ENCODE measurements at places on chromosomes 2 and 18. TPM values are rescaled to one million over a fixed set of nuclear protein-coding genes. Genes with fewer than 3 reads are reported as not detected.

The SLC19A3 gene
- not detected for polyA plus RNA-seq

The GAREM2 gene
- polyA plus RNA-seq, result 2.8 TPM

The CYRIA gene
- 3.7 TPM for polyA plus RNA-seq

The LONRF2 gene
- polyA plus RNA-seq, result 0.83 TPM

The TTN gene
- 0.07 TPM for polyA plus RNA-seq

The TMEM163 gene
- polyA plus RNA-seq, result not detected

The IL1R1 gene
- polyA plus RNA-seq, result 102 TPM

The GCG gene
- 0.27 TPM for polyA plus RNA-seq

DNA sequence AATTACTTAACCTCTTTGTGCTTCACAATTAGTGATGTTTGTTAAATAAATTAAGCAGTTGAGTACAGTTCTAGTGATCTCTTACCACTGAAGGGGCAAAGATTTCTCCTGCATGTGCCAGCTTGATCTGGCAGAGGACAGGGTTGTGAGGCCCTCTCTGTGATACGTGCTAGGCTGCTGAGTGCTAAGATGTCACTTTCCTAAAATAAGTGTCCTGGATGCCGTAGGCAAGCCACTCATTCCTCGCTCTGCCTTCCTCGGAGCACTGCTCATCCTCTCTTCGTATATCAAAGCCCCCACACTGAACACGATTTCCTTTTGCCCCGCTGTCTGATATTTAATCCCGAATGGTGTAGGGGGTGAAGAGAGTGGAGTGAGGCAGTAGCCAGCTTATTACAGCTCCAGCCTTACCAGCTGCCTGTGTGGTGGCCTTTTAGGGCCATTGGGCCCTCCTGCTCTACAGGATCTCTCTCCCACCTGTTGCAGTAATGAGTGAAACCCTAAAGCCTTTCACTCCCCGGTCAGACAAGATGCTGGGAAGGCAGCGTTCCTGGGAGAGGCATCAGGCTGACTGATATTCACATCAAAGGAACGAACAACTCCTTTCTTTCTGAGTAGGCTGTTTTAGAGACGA lies 40.5 kb downstream of the PTPRM start:
- no peak for DNase-seq

DNA sequence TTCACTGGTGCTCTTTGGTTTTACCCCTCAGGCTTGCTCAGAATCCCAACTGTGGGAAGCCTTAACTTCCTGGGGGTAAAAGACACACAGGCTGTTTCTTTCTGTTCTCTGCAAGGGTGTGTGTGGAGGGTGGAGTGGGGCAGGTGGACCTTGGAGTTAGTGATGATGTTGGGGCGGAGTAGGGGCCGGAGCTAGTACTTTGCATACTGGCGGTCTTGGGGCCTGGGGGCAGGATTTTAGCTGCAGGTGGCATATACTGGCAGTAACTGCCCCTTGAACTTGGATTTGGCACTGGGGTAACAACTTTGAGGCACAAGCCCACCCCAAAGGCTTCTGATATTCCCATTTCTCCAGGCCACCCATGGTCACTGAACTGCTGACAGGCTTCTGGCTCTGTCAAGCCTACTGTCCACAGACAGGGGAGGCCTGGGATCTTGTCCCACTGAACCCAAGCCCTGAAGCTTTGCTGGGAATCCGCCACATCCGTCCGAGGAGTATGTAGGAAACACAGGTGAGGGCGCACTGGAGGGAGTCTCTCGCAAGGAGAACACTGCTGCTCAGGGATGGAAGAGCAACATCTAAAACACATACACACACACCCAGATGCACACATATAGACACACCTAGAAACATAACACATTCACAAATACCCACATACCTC lies 258.9 kb downstream of the DYSF start:
- no peak for DNase-seq

- no peak for DNase-seq
Measured at GRCh38 chr18:5973099-5973498, 77.8 kb upstream of the TMEM200C start.

DNA sequence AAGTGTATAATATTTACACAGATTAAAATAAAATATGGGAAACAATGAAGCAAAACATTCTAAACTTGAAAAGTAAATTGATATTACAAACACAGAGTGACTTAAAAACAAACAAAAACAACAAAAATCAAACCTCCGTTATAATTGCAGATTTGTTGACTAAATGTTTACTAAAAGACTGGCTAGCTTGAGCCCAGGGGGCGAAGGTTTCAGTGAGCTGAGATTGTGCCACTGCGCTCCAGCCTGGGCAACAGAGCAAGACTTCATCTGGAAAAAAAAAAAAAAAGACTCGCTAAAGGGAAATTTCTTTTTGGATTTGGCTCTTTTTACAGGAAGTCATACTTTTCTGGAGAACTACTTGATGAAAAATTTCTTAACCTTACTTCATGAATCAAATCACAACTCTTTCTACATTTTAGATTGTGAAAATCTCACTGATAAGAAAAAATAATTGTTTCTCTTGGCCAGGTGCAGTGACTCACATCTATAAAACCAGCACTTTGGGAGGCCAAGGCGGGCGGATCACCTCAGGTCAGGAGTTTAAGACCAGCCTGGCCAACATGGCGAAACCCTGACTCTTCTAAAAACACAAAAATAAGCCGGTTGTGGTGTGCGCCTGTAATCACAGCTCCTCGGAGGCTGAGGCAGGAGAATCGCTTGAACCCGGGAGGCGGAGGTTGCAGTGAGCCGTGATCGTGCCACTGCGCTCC lies 9.7 kb downstream of the TFPI start:
- no peak for DNase-seq

DNA sequence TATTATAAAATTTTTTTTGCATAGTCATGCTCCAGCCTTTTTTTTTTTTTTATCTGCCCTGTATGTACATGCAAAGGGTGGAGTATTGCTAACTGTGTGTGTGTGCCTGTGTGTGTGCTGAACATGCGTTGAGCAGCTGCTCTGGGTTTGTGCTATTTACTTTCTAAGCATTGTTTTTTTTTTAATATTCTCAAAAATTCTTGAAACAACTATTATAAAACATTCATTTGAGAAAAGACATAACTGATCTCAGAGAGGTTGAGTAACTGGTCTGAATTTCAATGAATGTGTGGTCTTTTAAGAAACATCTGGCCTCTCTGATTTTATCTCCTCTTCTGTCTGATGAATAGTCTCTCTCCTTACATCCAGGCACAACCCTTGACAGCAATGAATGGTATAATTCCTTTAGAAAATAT lies 366.0 kb upstream of the SLC14A2 start:
- DNase-seq, result no peak

- DNase-seq, result no peak
Measured at GRCh38 chr2:222315443-222316121, 16.8 kb upstream of the PAX3 start.

GRCh38 chr2:74894272-74894981 lies 60.5 kb downstream of the HK2 start:
- DNase-seq, result no peak

GRCh38 chr2:180205621-180206235 lies 198.6 kb upstream of the CWC22 start:
- DNase-seq, result no peak

DNA sequence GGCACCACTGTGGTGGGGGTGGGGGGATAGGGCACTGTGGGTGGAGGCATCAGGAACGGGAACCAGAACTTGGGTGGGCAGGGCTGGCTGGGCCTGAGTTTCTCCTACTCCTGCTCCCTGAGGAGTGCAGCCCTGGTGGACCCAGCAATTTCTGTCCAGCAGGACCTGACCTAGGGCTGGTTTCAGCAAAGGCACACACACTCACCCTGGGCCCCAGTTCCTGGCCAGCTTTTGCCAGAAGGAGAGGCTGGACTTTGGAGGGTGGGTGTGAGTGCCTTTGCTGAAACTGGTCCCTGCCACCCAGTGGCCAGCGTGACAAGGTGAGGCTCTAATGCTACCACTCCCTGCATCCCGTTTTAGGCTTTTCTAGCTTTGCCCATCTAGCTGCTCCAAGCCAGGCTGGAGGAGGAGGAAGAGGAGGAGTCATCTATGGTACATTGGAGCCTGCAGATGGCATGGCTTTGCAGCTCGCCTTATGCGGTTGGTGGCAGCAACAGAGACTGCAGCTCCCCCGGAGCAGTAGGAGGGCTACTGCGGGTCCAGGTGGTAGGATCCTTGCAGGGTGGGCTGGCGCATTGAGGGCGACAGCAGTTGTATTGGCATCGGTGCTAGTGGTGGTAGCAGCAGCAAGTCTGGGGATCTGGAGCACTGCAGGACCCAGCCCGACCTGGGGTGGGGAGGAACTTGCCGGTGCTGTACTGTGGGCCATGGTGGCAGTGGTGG lies 40.4 kb upstream of the IMP4 start:
- DNase-seq, result no peak

DNA sequence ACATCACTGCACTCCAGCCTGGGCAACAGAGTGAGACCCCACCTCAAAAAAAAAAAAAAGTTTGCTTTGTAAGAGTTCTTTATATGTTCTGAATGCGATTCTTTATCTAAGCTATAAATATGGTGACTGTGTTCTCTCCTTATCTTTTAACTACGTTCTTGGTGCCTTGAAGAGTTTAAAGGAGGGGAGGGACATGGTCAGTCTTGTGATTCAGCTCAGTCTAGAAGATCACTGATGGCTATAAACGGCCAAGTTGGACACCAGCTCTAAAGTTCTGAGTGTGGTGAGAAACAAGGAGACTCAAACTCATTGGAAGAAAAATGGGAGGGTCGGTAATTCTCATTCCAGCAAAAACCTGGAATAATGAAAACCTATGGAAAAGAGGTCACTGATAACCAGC lies 128.4 kb upstream of the SEC11C start:
- DNase-seq, result no peak

- no peak for DNase-seq
Measured at GRCh38 chr2:161420406-161421074, 4.4 kb downstream of the TBR1 start.

- no peak for DNase-seq
Measured at GRCh38 chr2:85765081-85765731, 11.4 kb downstream of the ATOH8 start.

DNA sequence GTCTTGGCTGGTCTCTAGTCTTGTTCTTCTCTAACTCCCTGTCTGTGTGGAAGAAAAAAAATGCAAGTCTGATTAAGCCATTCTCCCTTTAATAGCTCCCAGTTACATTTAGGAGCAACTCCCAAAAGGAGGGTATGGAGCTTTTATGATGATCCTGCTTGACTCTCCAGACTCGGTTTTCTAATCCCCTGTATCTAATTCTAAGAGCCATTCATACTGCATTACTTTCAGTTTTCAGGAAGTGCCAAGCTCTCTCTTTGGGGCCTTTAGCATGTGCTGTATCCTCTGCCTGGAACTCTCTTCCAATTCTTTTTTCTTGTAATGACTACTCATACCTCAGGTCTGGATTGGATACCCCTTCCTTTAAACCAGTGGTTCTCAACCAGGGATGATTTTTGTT lies 219.7 kb upstream of the SPRED2 start:
- DNase-seq, result no peak

- no peak for DNase-seq
Measured at GRCh38 chr2:233256048-233256447, 4.6 kb downstream of the ATG16L1 start.

DNA sequence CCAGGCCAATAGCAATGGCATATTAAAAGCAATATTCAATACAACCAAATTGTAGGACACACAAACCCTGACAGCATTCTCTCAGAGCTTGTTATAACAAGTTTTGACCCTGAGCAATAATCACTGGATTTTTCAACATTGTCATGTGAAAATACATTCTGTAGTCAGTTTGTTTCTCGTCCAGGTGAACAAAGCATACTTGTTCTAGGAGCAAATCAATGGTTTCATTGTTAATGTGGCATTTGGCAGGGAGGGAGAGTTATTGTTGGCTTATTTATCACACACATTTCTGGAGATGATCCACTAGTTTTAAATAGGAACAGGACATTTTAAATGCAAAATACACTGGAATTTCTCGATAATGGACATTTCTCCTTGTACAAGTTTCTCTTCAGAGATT lies 69.9 kb upstream of the L3MBTL4 start:
- DNase-seq, result no peak

DNA sequence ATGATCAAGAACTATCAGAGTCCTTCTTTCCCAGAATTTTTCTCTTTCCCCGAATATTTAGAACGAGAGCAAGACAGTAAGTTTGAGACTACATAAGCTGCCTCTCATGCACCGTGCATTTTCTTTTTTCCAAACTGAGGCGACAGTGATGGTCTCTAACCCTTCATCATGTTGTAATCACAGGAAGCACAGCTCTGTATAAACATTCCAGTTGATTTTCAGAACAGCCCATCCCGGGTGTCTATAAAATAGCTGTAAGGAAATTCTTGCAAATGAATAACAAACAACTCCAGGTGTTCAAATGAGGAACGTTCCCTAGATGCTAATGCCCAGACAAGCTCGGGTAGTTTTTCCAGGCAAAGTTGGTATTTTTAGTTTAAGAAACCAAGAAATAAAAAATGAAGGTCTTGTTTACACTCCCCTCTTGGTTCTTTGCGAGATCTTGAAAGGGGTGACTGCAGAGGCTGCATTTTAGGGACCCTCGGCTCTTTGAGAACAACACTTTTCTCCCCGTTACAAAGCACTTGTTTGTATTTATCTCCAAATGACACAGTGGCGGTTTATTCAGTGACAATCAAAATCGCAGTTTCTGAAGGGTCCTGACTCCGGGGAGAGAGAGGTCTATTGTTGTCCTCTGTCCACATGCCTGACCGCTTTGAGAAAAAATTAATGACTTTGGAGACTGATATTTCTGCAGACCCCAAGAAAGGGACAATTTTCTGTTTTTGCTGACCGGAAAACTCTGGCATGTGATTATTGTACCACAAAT lies 101.1 kb upstream of the NCK2 start:
- no peak for DNase-seq

DNA sequence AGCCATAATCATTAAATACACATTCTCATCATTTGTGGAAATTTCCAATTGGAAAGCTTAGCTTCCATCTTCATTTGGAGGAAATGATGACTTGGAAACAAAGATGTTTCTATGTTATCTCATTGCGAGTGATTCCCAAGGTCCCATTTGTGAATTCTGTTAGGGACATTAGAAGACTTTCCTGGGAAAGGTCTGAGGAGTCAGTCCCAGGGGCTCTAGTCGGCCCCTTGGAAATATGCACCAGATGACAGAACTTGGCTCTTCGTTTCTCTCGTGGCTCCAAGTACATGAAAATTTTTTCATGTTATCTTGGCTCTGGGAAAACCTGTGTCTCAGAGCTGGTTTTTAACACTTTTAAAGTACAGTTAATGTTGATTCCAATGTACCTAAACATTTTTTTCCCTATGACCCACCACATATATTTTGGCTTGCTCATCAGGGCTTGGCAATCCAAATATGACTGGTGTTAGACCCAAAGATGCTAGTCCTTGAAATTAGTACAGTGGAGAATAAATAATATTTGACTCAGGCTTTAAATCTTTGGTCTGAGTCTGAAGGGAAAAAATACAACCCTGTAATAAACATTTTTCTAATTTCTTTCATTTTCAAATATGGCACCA lies 15.4 kb upstream of the CAVIN2 start:
- DNase-seq, result no peak

- DNase-seq, result no peak
Measured at GRCh38 chr2:7706791-7707190, 789.6 kb downstream of the RNF144A start.

GRCh38 chr18:13446610-13447461 lies 228.3 kb downstream of the LDLRAD4 start:
- no peak for DNase-seq

- DNase-seq, result no peak
Measured at GRCh38 chr2:112634153-112634873, 11.4 kb upstream of the SLC20A1 start.
